CD4-positive, alpha-beta T cell treated with Interleukin-10 for 1 hour (primary cell): ENCODE measurements at places on chromosomes 6 and 20.

DNA sequence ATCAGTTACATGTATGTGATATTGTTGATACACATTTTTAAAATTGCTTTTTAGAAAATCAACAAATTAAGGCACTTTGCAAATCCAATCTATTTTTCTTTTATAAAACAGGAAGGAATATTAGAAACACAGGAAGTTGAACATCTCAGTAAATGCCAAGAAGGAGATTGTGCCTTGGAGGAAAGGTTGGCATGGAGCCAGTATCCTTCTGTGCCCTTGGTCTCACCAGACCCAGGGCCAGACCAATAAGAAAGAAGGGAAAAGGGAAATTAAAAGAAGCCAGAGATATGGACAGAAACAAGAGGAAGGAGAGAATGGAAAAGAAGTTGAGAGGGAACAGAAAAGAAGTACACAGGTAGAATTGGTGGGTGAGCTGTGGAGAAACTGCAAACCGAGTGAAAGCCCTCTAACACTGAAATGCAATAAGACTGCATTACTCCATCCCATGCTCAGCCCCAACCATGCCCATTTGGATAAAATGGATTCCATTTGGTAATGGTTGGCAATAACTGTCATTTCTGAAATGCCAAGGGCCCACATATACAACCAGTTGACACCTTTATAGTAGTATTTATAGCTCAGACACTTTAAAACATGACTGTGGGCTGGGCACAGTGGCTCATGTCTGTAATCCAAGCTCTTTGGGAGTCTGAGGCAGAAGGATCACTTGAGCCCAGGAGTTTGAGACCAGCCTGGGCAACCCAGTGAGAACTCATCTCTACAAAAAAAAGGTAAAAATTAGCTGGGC, 133.8 kb downstream of the GMPR start:
- DNase-seq, result no peak

DNA sequence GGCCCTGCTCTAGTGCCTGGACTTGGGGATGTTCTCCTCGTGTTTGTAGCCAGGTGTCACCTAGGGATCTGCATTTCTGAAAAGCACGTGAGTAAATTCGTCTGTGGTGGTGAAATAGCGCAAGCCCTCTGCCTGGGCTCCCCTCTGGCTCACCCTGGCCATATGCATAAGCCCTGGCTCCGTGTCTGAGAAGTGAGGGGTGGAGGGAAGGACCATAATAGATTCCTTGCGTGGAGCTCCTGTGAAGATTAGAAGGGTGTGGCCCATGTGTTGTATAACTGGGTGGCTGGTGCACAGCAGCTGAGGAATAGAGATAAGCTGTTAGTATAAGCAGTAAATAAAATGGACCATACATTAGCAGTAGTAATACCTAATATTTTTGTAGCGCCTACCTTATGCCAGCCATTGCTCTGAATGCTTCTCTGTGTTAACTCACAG, 4.8 kb downstream of the BCAS1 start:
- DNase-seq, result no peak

GRCh38 chr6:103769431-103769830, 1090.3 kb downstream of the HACE1 start:
- DNase-seq, result no peak

- DNase-seq, result no peak
Observed at GRCh38 chr6:112800916-112801315, 453.8 kb downstream of the RFPL4B start.

DNA sequence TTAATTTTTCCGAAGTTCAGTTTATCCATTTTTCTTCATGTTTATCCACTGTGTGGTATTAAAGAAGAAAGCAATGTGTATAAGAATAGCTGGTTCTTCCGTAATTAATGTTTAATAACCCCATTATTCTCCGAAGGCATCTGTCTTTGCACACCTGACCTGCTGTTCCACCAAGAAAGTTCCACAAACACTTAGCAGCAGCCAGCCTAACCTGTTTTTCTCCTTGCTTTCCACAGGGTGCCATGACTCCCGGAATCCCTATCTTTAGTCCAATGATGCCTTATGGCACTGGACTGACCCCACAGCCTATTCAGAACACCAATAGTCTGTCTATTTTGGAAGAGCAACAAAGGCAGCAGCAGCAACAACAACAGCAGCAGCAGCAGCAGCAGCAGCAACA, 7.4 kb downstream of the TBP start:
- no peak for DNase-seq

DNA sequence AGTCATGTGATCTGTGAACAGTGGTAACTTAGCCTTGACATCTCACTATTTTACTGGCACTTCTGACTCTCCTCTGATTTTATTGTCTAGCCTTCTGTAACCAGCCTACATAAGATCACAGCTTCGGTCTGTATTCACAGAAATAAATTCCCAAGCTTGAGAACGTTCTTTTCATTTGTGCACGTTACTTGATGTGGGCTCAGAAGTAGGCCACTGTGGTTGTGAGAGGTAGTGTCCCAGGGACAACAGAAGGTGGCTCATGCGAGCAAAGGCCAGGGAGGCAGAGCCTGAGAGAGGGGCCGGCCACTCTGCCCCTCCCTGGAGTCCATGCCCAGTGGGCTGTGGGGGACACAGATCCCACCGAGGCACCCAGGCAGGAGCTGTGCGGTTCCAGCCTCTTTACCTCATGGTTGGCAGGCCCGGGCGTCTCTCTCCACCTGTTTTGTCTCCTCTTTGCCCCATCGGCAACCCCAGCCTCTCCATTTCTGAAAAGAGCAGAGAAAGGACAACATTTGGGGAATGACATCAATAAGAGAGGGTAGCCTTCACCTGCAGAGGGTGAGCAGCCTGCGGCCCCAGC, 207.5 kb upstream of the CST7 start:
- DNase-seq, result no peak

DNA sequence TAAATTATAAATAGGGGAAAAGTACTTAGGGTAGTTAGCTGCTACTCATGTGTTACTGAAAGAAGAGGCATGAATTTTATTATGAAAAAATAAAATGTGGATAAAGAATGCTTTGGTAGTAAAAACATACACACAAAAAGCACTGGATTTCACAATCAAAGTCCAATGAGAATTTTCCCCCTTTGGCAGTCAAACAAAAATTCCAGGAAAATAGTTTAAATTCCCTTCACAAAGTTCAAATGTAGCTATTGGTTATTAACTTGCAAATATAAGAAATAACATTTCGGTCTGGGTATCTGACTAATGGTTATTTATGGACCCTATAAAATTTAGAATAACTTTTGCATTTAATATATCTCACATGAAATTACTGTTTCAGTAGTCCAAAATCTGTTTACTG, 210.4 kb downstream of the FOXC1 start:
- DNase-seq, result no peak

- DNase-seq, result no peak
Observed at GRCh38 chr6:104855507-104855906, 4.2 kb downstream of the HACE1 start.

DNA sequence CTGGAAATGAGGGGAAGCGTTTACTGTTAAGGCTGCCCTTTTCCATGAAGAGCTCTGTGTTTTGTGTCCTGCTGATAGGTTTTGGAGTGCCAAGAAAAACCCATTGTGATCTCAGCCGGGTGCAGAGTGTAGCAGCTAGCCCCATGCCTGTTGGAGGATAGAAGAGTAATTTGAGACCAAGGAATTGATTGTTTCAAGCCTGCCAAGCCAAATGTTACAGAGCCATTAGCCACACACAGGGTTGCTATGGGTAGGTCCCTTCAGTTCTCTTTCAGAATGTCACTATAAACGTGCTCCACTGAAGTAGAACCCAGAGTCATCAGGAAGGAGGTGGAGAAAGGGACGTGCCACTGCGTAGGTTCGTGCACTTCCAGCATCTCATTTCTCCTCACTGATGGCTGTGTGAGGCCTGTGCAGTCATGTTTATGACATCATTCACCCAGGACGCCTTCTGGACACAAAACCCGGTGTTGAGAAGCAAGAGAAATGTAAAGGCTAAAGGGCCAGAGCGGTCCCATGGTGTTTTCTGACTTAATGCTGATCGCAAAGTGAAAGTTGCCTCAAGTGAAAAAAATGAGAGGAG, 6.6 kb downstream of the GMPR start:
- DNase-seq, result no peak

- no peak for DNase-seq
Observed at GRCh38 chr20:20276811-20277530, 90.9 kb upstream of the INSM1 start.

- no peak for DNase-seq
Observed at GRCh38 chr6:167803816-167804215, 22.9 kb upstream of the AFDN start.

DNA sequence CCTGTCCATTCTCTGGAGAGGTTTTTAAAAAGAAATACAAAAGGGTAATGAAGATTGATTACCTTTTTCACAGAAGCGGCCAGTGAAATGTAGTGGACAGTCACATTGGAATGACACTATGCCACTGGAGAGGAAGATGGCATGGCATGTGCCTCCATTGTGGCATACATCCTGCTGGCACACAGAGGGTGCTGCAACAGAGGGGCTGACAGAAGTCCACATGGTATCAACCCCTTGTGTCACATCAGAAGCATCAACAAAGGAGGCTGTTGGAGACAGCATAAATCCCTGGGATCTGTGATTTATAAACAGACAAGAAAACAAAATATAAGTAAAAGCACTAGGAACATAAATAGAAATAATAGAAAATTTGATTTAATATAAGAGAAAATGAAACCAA, 594.9 kb downstream of the PHF3 start:
- no peak for DNase-seq

- DNase-seq, result no peak
Observed at GRCh38 chr6:150659046-150659763, 59.5 kb downstream of the PLEKHG1 start.
